ENCODE measurements at places on chromosomes 11 and 22.

DNA sequence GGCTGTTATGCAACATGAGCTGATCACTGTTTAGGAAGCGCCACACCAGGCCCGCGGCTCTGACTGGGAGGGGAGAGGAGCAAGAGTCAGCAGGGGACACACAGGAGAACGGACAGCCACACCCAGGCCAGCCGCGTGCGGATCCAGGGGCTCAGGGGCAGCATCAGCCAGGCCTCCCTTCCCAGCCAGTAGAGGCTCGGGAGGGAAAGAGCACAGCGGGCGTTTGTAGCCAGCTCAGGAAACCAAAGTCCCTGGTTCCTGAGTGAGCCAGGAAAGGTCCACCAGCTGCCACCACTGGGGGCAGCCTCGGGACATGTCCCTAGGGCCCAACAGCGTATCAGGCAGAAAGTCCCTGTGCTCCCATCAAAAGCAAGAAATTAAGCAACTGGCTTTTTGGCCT, 71.8 kb upstream of the PITPNB start:
- DNase-seq: peak; percentile 12

GRCh38 chr11:69508974-69509373, 27.5 kb downstream of the LINC01488 start:
- no peak for DNase-seq

GRCh38 chr11:9396752-9397151, 12.3 kb downstream of the IPO7 start:
- DNase-seq: no peak

- no peak for DNase-seq
These were observed 92.7 kb downstream of the COMMD9 start for GRCh38 chr11:36196411-36196998.

- peak; percentile 92 for DNase-seq
These were observed 56.4 kb downstream of the MYH9 start for GRCh38 chr22:36331306-36331911.

- DNase-seq: no peak
These were observed 7.2 kb downstream of the SSTR3 start for GRCh38 chr22:37205046-37205445.

GRCh38 chr11:57800444-57801182, 39.0 kb downstream of the CTNND1 start:
- peak; percentile 63 for DNase-seq

GRCh38 chr11:99682646-99683045, 661.9 kb downstream of the CNTN5 start:
- no peak for DNase-seq

- no peak for DNase-seq
These were observed 25.7 kb downstream of the ELFN2 start for GRCh38 chr22:37401401-37402183.

GRCh38 chr22:49212002-49212401, 615.7 kb downstream of the BRD1 start:
- DNase-seq: no peak

- DNase-seq: peak; percentile 22
These were observed 20.9 kb downstream of the ST14 start for GRCh38 chr11:130180491-130180890.

DNA sequence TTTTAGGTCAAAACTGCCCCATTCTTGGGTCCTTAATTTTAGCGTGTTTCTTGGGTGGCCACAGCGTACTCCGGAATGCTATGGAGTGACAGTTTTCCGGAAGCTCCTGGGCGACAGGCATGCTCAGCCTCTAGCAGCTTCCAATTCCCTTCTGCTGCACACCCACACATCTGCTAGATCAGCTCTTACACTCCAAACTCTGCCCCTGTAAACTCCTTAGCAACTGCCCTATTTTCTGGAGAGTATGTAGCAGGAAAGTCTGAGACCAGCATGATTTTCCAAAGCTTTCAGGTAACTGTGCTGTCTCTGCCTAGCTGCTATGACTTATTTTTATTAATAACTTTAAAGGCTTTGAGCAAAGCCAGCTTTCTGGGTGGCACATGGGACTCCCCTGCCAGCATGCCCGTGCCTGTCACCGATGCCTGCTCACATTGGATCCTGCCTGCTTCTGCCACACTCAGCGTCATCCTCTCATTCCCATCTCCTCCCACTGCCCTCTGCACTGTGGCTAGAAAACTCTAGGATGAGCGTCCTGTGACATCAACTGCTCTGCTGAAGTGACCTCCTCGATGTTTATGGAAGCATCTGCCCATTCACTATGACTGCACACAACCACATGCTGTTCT, 17.3 kb downstream of the TOLLIP start:
- DNase-seq: no peak

GRCh38 chr11:33909150-33909549, 17.3 kb upstream of the LMO2 start:
- DNase-seq: no peak

GRCh38 chr22:17562906-17563870, at the start of gene SLC25A18:
TSS of gene SLC25A18 (plus strand) at chr22:17563498. CDS start at chr22:17579945, 16,447 bp downstream.
- DNase-seq: no peak

- DNase-seq: no peak
These were observed 57.5 kb downstream of the GRK3 start for GRCh38 chr22:25621986-25622385.

GRCh38 chr22:29945435-29945834, 62.5 kb downstream of the MTMR3 start:
- no peak for DNase-seq

DNA sequence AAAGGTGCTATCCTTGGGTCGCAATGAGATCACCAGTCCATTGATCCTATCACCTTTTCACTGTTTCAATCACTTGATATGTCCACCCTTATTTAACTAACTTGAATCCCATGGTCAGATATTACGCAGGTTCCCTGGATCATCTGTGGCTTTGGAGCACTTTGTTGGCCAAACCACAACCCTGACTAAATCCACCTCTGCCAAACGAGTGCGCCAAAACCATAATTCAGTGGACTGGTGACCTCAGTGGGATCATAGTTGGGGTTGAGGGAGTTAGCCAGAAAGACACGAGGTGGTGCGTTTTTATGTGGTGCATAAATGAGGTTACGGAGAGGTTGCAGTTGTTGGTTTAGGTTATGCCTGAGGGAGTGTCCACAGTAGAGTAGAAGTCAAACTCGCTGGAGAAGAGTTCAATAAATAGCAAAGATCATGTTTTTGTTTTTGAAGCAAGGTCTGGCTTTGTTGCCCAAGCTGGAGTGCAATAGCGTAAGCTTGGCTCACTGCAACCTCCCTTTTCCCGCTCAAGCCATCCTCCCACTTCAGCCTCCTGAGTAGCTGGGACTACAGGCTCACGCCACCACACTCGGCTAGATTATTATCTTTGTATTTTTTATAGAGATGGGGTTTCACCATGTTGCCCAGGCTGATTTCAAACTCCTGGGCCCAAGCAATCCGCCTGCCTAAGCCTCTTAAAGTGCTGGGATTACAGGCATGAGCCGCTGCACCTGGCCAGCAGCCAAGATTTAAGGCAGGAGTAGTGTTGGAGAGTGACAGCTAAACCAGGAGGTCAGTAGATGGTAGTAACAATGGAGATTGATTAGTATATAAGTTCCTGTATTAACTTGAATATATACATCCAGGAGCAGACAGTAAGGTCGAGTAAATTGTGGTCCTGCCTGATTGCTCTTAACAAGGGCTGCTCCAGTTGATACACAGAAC, 4.5 kb downstream of the FOXR1 start:
- DNase-seq: no peak

GRCh38 chr22:19057539-19057938, 64.7 kb downstream of the DGCR2 start:
- DNase-seq: no peak

DNA sequence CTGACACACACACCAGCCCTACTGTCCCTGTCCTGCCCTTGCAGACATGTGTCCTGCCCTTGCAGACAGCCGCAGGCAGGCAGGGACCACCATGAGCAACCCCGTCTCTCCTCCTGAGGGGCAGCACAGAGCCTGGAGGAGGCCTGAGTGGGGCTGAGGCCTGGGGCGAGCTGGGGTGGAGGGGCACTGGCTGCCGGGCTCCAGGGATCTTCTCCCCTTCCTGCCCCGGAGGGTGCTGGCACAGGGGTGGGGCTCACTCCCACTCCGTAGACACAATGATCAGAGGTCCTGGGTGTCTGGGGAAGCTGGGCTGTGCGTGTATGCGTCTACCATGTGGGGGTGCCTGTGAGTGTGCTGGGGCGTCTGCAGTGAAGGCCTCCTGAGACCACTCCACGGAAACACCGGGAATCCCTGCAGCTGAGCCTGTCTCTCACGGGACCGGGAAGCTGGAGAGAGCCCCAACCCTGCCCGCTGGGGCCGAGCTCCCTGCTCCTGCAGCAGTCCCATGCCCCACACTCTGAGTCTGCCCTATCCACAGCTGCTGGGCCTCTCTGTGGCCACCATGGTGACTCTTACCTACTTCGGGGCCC, 588 bp downstream of the TSPAN32 start:
- DNase-seq: no peak

DNA sequence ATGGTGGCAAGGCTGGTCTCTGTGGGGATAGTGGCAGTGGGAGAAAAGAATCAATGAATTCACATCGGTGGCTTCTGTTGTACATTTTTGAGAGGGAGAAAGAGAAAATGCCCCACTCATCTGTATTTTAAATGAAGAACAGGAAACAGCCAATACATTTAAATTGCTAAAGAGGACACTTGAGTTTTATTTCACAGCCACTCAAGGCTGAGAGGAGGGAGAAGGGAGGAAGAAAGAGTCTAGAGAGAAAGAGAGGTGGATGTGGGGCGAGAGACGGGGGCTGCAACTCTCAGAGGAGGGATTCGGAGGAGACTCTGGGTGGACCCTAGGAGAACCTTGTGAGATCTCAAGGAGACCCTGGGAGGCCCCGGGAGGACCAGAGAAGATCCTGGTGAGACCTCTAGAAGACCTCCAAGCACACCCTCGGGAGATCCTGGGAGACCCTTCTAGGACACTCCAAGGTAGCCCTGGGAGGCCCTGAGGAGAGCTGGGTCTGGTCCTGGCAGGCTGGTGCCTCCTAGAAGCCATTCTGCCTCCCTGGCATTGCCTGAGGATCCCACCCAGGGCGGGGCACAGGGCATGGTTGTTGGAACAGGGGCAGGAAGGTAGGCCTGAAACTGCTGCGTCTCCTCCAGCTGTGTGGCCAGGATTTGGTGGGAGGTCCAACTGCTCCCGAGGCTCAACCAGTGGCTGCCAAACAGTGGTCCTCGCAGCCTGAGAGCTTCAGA, 91.0 kb upstream of the SHISAL1 start:
- no peak for DNase-seq

GRCh38 chr11:27427183-27427980, 45.2 kb downstream of the LGR4 start:
- DNase-seq: no peak

DNA sequence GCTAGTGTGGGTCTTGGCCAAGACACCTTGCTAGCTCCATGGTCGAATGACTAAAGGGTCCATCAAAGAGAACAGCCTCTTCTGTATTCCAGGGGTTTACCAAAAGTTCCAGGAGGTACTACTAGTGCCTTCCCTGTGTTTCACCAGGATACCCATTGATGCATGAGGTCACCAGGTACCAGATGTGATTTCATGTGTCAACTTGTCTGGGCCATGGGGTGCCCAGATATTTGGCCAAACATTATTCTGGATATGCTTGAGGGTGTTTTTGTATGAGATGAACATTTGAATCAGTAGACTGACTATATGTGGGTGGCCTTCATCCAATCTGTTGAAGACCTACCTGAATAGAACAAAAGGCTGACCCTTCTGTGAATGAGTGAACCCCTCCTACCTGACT, 92.8 kb downstream of the GALNT18 start:
- DNase-seq: no peak

- no peak for DNase-seq
These were observed 55.8 kb upstream of the PAK1 start for GRCh38 chr11:77529685-77530084.

GRCh38 chr11:7968686-7969085, 3.4 kb upstream of the NLRP10 start:
- DNase-seq: no peak

DNA sequence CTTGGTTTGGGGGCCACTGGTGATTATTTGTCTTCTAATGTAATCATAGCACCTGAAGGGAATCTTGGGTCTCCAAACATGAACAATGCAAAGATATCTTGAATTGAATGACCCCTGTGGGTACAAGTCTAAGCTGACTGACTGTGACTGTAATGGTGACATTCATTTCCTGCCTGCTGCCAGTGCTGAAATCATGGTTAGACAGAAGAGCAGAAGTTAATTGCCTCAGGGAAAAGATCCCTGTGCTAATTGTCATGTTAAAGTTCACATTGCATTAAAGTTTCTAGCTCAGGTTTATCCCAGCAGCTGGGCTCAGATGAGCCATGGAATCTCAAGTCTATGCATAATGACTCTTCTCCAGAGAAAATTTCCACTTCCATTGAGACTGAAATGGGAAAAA, 772.0 kb downstream of the ETS1 start:
- no peak for DNase-seq

- DNase-seq: no peak
These were observed 522 bp downstream of the CORO1B start for GRCh38 chr11:67442504-67443404.

GRCh38 chr11:72700146-72700545, 25.9 kb upstream of the PDE2A start:
- no peak for DNase-seq

DNA sequence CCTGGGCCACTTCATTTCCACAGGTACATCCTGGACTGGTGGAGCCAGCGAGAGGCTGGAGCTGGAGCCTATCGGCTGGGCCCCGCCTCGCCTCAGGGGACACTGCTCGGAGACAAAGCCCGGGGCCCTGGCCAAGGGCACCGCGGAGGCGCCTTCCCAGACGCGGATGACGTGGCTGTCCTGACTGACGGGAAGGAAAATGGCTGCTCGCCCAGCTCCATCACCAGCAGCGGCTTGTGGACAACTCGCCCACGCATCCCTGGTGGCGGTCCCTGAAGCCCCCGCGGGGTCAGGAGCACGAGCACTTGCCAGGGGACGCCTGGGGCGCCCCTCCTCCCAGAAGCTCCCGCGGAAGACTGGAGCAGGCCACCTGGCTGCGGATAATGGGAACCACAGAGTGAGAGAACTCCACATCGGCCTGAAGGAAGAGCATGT, 49.6 kb downstream of the CECR2 start:
- no peak for DNase-seq

- peak; percentile 35 for DNase-seq
These were observed 13.8 kb upstream of the OR51M1 start for GRCh38 chr11:5369789-5370188.

- DNase-seq: no peak
These were observed 13.8 kb downstream of the DENND5A start for GRCh38 chr11:9251311-9251710.

GRCh38 chr11:111736621-111737443, 29.4 kb downstream of the PPP2R1B start:
- no peak for DNase-seq

GRCh38 chr22:46287873-46288751, 8.6 kb upstream of the GTSE1 start:
- DNase-seq: no peak

DNA sequence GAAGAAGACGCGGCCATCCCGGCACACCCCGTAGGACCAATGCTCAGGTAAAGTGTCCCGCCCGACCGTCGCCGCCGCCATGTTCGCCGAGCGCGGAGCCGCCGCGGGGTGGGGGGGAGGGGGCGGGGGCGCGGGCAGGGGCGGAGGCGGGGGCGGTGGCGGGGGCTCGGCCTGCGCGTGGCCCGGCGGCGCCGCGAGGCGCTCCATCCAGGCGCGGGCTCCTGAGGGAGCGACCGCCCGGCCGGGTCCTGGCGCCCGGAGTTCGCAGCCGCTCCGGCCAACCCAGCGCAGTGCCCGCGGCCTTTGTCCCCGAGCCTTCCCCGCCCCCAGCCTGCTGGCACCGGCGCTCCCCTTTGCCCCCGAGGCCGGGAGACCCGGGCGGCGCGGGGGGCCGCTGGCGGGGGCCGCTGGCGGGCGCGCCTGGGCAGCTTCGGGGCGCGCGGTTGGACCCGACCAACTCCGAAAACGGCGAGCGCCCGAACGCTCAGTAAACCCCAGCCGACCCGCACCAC, at the start of gene PLEKHA7:
Gene PLEKHA7, minus strand, starts transcription at position 94 of the 512 bp plus-strand sequence. Its CDS starts 13 bp downstream, at position 81.
- no peak for DNase-seq

- DNase-seq: no peak
These were observed 181.2 kb downstream of the WNT11 start for GRCh38 chr11:76025068-76025467.

Measured in ACHN (cell line).